Liver (tissue), 10 donors: ENCODE measurements at places on chromosomes 7 and 10. TPM values are rescaled to one million over a fixed set of nuclear protein-coding genes. Genes with fewer than 3 reads are reported as not detected.

DNA sequence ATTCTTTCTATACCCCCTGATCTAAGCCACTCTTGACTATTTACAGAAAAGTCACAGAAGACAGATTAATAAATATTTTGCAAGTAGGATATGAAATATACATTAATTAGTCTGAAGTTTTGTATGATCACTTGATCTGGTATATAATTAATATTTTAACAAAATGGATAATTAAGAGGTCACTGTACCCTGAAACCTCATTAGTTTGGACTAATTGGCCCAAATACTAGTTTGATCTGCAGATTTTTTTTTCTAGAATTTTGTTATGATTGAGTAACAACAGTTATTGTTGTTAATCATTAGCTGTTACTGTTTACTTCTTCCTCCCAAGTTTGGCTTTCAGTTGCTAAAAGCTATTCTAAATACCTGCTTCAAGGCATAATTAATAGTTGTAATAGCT, 2.7 kb downstream of the NHLRC2 start:
- peak overlapping the region; percentile 19 for H3K27ac ChIP-seq
- H3K36me3 ChIP-seq = peaks cover 13% of the 10 kb centered on the region
- no peaks in the 10 kb centered on the region for H3K27me3 ChIP-seq
- no peak for DNase-seq
- H3K4me1 ChIP-seq = peaks cover 36% of the 10 kb centered on the region

GRCh38 chr7:45259227-45259596, 101.6 kb downstream of the RAMP3 start:
- no peak for DNase-seq
- H3K4me1 ChIP-seq = no peaks in the 10 kb centered on the region
- no peaks in the 10 kb centered on the region for H3K36me3 ChIP-seq
- no peak overlapping the region for H3K4me3 ChIP-seq

SLC26A4 gene
- 0.19 TPM for total RNA-seq

DNA sequence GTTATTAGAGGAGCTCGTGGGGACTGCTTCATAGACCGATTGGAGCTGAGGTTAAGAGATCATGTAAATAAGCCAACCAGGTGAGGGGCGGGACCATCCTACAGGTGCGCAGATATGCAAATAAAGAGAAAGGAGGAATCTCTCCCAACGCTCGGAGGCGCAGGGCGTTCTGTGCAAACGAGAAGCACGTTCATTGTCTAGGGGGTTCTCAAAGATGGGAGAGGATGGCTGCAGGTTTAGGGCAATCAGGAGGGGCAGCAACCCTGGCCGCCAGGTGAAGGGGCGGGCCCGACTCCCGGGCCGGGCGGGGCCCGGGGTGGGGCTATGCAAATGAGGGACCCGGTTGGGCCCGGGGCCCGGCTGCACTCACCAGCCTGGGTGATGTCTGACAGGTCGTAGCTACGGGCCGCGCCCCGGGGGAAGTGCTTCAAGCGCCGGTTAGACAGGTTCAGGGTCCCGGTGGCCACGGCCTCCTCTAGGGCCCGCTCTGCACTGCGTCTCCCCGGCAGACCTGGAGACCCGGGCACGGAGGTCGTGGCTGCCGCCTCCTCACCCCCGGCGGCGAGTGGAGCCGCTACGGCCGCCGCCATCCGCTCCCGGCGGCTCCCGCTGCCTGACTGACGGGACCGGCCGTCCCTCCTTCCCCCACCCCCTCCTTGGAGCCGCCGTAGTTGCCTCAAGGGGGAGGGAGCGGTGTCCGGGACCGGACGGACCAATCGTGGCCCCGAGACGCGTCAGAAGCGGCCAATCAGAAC, at the start of gene LRCH4:
TSS of gene LRCH4 (minus strand) at position 619 of the 755 bp plus-strand sequence. CDS start at position 590, 29 bp downstream.
- H3K4me3 ChIP-seq = peak within 1 kb of the TSS; percentile 77
- DNase-seq = no peak
- no peaks in the 10 kb centered on the region for H3K27me3 ChIP-seq
- peaks cover 33% of the 10 kb centered on the region for H3K4me1 ChIP-seq
- peaks cover 12% of the 10 kb centered on the region for H3K36me3 ChIP-seq

- no peak overlapping the region for H3K27ac ChIP-seq
- no peak for DNase-seq
- no peaks in the 10 kb centered on the region for H3K4me1 ChIP-seq
Observed at GRCh38 chr10:24556750-24557742, 166.6 kb downstream of the ARHGAP21 start.

ZNF32 gene
- total RNA-seq = 6.5 TPM

GRCh38 chr10:79488336-79488735, 24.0 kb upstream of the EIF5AL1 start:
- DNase-seq = no peak
- H3K27ac ChIP-seq = no peak overlapping the region
- no peaks in the 10 kb centered on the region for H3K36me3 ChIP-seq
- no peaks in the 10 kb centered on the region for H3K27me3 ChIP-seq

DNA sequence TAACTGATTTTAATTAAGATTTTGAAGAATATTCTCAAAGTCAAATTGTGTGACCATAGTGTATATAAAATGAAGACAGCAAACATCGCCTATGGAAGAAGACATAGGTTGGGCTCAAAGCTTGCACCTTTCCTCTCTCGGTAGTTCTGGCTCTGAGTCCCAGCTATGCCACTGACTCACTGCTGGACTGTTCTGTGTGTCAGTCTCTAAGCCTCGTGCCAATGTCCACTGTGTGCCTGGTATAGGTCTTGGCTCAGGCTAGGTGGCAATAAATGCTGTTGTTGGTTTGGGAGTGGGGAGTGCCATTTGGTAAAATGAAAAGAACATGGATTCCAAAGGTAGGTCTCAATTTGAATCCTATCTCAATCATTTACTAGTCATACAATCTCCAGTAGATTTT, 137.5 kb upstream of the RHEB start:
- no peaks in the 10 kb centered on the region for H3K4me1 ChIP-seq
- H3K4me3 ChIP-seq = no peak overlapping the region
- H3K27ac ChIP-seq = no peak overlapping the region
- H3K36me3 ChIP-seq = no peaks in the 10 kb centered on the region

EPO gene
- 1.5 TPM for total RNA-seq

FFAR4 gene
- total RNA-seq = 0.17 TPM

TUBAL3 gene
- total RNA-seq = not detected

IFT22 gene
- total RNA-seq = 5.5 TPM

GRCh38 chr10:113273181-113274163, 279.4 kb upstream of the HABP2 start:
- peak overlapping the region; percentile 37 for H3K27ac ChIP-seq
- H3K36me3 ChIP-seq = no peaks in the 10 kb centered on the region
- no peak overlapping the region for H3K4me3 ChIP-seq

DNA sequence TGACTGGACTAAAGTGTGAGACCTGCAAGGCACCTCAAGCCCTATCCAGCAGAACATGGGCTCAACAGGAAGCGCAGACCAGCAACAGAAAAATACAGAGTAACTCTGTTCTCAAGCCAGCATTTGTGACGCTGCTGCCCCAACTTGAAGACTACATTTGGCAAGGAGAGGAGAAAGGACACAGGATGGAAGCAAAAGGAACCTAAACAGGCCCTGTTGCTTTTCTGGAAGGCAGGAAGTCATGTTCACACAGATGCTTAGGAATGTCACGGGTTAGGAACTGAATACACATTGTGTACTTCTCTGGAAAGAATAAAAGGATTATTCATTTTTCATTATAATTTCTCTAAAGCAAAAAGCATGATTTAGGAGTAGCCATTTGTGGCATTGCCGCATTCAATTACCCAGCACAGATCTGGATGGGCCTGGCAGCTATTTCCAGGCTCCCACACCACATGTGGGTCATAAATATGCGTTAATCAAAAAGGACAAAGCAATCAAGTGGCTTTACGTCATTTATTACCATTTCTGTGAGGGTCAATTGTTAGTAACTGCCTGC, 19.8 kb upstream of the TOMM7 start:
- no peak for DNase-seq
- no peaks in the 10 kb centered on the region for H3K36me3 ChIP-seq
- H3K27me3 ChIP-seq = no peaks in the 10 kb centered on the region
- no peaks in the 10 kb centered on the region for H3K4me1 ChIP-seq
- no peak overlapping the region for H3K4me3 ChIP-seq
- peak overlapping the region; percentile 44 for H3K27ac ChIP-seq

PALD1 gene
- total RNA-seq = 4.2 TPM

DNA sequence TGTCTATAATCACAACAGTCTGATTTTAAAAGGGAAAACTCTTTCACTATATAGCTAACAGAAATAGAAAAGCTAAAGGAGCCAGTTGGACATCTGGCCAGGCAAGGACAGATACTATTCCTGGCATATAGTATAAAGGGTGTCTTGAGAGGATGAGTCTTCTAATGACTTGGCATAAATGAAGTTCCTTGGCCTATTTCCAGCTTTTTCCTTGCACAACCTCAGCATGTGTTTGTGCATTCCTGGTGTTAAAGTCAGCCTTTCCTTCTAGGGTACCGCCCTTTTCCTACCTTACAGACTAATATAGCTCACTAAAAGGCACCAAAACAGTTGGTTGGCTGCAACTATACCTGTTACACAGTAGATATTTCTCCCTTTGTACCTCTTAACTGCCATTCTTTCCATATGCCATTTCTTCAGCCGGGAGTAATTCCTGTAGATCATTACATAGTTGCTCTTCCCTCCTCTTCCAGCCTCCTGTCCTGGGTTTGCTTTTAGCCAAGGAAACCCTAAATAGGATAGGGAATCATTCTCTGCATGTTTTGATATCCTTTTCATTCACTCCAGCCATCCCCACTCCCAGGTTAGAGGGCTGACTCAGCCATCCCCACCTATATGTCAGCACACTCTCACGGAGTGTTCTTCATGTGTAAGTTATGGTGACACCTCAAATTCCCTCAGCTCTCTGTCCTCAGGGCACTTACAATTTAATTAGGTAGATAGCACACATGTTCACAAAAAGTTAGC, 102.1 kb upstream of the MDFIC start:
- H3K4me1 ChIP-seq = no peaks in the 10 kb centered on the region
- no peak overlapping the region for H3K27ac ChIP-seq
- DNase-seq = no peak
- no peak overlapping the region for H3K4me3 ChIP-seq

- no peaks in the 10 kb centered on the region for H3K27me3 ChIP-seq
- no peaks in the 10 kb centered on the region for H3K4me1 ChIP-seq
- DNase-seq = no peak
- H3K27ac ChIP-seq = no peak overlapping the region
- no peaks in the 10 kb centered on the region for H3K36me3 ChIP-seq
Observed at GRCh38 chr7:155961241-155962190, 149.3 kb upstream of the SHH start.

DNA sequence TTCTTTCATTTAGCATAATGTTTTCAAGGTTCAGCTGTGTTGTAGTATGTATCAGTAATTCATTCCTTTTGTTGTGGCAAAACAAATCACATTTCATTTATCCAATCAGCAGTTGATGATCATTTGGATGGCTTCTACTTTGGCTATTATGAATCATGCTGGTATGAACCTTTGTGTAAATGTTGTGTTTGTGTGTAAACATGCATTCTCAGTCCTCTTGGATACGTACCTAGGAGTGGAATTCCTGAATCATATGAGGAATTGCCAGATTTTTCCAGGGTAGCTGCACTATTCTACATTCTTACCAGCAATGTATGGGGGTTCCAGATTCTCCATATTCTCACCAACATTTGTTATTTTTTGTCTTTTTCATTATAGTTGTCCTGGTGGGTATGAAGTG, 578.5 kb upstream of the MKI67 start:
- no peaks in the 10 kb centered on the region for H3K36me3 ChIP-seq
- no peak overlapping the region for H3K27ac ChIP-seq
- H3K4me3 ChIP-seq = no peak overlapping the region

DNA sequence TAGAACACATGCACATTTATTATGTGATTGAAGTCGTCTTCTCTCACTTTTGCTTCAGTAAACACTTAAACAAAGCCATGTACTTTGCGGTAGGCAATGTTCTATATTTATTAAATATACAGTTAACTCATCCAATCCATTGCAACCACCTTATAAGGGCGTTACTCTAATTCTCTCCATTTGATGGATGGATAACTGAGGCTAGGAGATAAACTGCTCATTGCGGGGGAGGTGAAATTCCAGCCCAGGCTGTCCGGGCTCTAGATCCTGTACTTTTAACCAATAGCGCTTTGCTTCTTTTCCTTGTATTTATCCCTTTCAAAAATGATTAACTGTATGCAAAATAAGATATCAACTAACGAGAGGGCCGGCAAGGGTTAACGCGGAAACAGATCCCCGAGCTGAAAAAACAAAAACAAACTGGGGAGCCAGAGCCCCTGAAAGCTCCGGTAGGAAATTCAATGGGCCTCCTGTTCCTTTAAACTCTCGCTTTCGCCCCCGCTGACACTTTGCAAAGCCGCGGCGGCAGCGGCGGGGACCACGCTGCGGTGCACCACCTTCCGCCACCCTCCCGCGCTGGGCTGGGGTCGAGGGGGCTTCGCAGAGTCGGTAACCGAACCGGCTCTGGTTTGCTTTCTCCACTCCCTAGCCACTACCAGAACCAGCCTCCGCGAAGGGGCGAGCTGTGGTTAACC, 1.0 kb upstream of the PLXDC2 start:
- DNase-seq = no peak
- H3K27ac ChIP-seq = peak overlapping the region; percentile 75
- peak overlapping the region; percentile 53 for H3K4me3 ChIP-seq
- peaks cover 29% of the 10 kb centered on the region for H3K4me1 ChIP-seq

HTR5A gene
- total RNA-seq = not detected

MEIG1 gene
- total RNA-seq = not detected

ARMC10 gene
- 18.5 TPM for total RNA-seq

DNA sequence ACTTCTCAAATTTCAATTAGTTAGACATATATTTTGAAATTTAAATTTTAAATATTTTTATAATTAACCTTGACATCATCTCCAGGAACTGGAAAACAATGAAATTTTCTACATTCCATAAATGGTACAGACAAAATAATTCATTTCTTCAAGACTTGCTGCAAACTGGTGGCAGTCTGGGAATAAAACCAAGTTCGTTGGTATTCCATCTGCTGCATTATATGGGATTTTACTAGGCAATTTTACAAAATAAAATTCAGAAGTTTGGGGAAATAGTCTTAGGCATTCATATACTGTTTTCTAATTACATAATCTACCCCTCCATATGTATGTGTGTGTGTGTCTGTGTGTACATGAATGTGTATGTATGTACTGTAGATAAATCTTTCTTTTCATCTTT, 984.6 kb upstream of the KCND2 start:
- no peaks in the 10 kb centered on the region for H3K4me1 ChIP-seq
- H3K27me3 ChIP-seq = no peaks in the 10 kb centered on the region
- H3K4me3 ChIP-seq = no peak overlapping the region
- H3K36me3 ChIP-seq = no peaks in the 10 kb centered on the region
- DNase-seq = no peak
- H3K27ac ChIP-seq = no peak overlapping the region

TMEM213 gene
- not detected for total RNA-seq

- H3K4me1 ChIP-seq = no peaks in the 10 kb centered on the region
- H3K4me3 ChIP-seq = no peak overlapping the region
- no peaks in the 10 kb centered on the region for H3K27me3 ChIP-seq
Observed at GRCh38 chr7:102323914-102324195, 32.4 kb downstream of the SPDYE6 start.

DNA sequence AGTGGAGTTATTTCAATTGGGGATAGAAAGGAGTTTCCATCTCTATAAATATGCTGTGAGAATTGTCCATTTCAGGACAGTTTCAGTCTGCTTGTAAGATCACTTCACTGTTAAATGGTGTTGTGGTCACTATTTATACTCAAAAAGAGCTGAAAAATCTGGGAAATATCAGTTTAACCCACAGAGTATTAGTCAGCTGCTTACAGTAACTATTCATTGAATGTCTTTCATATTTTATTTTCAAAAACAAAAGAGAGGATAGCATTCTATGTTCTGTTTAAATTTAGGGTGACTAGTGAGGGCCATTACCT, 85.4 kb upstream of the PLXDC2 start:
- H3K27ac ChIP-seq = no peak overlapping the region
- DNase-seq = no peak
- H3K27me3 ChIP-seq = no peaks in the 10 kb centered on the region
- H3K4me1 ChIP-seq = no peaks in the 10 kb centered on the region
- H3K36me3 ChIP-seq = no peaks in the 10 kb centered on the region

GRCh38 chr7:45278763-45279398, 121.3 kb downstream of the RAMP3 start:
- no peak for DNase-seq
- H3K4me1 ChIP-seq = no peaks in the 10 kb centered on the region
